ENCODE measurements at places on chromosomes 6 and 20.

- H3K27ac ChIP-seq = no peak overlapping the region
- peaks cover 3% of the 10 kb centered on the region for H3K4me1 ChIP-seq
- H3K27me3 ChIP-seq = no peaks in the 10 kb centered on the region
- peaks cover 27% of the 10 kb centered on the region for H3K36me3 ChIP-seq
Measured at GRCh38 chr6:105313211-105313610, 89.7 kb downstream of the PREP start.

GRCh38 chr6:79874531-79875134, 72.7 kb downstream of the ELOVL4 start:
- no peak overlapping the region for H3K4me3 ChIP-seq
- DNase-seq = no peak
- H3K27me3 ChIP-seq = peaks cover 41% of the 10 kb centered on the region
- H3K27ac ChIP-seq = no peak overlapping the region

DNA sequence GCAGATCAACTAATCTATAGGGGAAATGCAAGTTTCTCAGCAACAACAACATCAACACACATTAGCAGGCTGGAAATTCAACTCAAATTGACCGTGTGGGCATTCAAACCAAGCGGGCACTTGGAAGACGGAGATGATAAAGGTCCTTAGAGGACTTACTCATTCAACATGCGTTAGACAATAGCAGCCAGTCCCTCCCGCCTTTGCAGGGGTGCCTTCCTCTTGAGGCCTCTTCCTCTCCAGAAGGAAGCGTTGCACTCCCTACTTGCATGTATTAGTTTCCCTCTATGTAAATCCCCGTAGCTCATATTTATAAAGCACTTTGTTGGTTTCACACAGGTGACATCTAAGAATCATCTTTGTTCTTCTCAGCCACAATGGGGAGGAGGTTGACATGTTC, 300.8 kb upstream of the STXBP5 start:
- no peaks in the 10 kb centered on the region for H3K27me3 ChIP-seq
- H3K27ac ChIP-seq = no peak overlapping the region
- H3K36me3 ChIP-seq = no peaks in the 10 kb centered on the region
- no peak overlapping the region for H3K4me3 ChIP-seq
- DNase-seq = no peak

DNA sequence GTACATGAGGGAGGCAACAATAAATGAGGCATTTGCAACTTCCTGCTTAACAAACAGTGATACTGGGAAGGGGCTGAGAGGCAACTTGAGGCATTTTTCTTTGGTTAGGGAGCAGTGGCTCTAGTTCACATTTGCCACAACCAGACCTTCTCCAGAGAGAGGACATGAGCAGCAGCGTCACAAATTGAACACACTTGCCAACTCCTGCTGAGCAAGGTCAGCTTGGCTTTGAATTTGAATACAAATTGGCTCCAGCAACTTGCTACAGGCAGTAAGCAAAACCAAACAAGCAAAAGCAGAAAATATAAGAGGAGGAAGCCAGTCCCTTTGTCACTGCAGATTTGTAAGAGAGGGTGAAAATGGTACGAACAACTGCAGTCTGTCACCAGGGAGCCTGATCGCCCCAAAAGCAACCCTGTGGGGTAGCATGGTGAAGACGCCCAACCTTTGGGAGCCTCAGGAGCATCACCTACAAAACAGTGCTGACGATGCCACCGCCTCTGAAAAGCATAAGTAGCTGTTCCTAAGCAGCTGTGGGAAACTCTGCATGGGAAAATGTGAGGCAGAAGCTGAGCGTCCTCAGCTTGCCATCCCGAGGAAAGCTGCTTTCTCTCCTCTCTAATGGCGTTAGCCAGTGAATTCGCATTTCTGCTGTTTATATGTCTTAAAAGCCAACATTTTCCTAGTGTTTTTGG, 378.7 kb downstream of the RNGTT start:
- H3K27ac ChIP-seq = no peak overlapping the region
- no peaks in the 10 kb centered on the region for H3K36me3 ChIP-seq
- H3K27me3 ChIP-seq = peaks cover 69% of the 10 kb centered on the region
- H3K4me3 ChIP-seq = no peak overlapping the region

Data from central memory CD8-positive, alpha-beta T cell (primary cell).